WTC11 (cell line): ENCODE measurements at places on chromosomes 1 and 21.

DNA sequence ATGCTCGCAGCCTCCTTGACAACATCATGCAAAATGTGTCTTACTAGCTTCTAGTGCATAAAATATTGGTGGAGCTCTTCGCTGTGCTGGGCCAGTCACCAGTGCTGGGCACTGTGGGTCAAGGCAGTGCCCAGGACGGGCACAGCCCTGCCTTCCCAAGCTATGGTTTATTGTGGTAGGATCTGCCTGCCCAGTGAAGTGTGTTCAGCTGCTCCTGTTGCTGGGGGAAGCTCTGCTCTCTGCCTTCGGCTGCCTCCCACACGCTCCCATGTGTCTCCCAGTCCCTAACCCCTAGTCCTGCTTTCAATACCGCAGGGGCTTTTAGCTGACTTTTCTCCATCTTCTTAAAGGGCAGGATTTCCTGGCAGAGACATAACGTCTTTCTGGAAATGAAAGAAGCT lies 15.7 kb downstream of the EPHX1 start:
- peak overlapping the region; percentile 39; the same call in 1 of the 2 replicates for H3K27ac ChIP-seq
- H3K4me3 ChIP-seq = no peak overlapping the region
- no peak for DNase-seq
- H3K27me3 ChIP-seq = no peaks in the 10 kb centered on the region; the same call in 1 of the 2 replicates
- peaks cover 36% of the 10 kb centered on the region for H3K4me1 ChIP-seq

DNA sequence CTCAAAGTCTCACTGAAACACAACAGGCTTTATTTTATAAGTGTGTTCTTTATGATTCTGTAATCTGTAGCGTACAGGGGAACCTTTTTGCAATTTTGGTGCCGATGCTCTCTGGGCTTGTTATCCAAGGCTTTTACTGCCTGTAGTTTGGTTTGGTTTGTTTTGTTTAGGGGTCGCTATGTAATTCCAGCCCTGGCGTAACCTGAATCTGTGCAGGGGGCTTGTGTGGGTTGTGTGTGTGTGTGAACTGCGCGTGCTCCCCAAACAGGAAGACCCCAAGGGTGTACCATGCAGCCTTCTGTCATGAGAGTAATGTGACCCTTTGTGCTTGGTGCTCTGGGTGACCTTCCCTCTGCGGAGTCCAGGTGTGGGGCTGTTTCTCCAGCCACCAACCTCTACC lies 92.1 kb upstream of the CLDN14 start:
- no peaks in the 10 kb centered on the region for H3K36me3 ChIP-seq
- no peak overlapping the region for H3K4me3 ChIP-seq
- no peaks in the 10 kb centered on the region; the same call in 1 of the 2 replicates for H3K27me3 ChIP-seq
- DNase-seq = no peak

GRCh38 chr1:240404286-240404685 lies 207.7 kb downstream of the GREM2 start:
- H3K4me1 ChIP-seq = peaks cover 9% of the 10 kb centered on the region
- no peak for DNase-seq
- no peak overlapping the region for H3K4me3 ChIP-seq
- H3K36me3 ChIP-seq = no peaks in the 10 kb centered on the region
- H3K27ac ChIP-seq = no peak overlapping the region
- no peaks in the 10 kb centered on the region for H3K27me3 ChIP-seq

GRCh38 chr1:57162607-57163261 lies 196.9 kb upstream of the C8B start:
- peaks cover 70% of the 10 kb centered on the region for H3K4me1 ChIP-seq
- DNase-seq = no peak
- no peak overlapping the region for H3K27ac ChIP-seq
- no peaks in the 10 kb centered on the region; the same call in 1 of the 2 replicates for H3K27me3 ChIP-seq
- no peaks in the 10 kb centered on the region for H3K36me3 ChIP-seq

DNA sequence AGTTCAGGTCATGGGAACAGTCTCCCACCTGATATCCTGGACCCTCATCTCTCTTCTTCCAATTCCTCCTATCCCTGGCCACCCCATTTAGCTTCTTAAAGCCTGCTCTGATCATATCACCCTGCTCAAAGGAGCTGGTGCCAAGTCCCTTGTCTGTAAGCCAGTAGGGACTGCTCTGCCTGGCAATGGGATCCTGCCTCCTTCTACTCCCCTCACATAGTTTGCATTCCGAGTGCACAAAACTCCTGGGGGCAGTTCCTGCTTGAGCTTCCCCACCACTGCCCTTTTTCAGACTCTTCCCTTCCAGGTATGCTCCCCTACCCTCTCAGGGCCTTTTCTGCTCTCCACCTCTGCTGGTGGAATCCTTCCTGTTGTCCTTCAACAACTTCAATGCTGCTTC lies 48.1 kb downstream of the NGF start:
- no peak for DNase-seq
- no peaks in the 10 kb centered on the region for H3K36me3 ChIP-seq
- peaks cover 13% of the 10 kb centered on the region for H3K4me1 ChIP-seq

DNA sequence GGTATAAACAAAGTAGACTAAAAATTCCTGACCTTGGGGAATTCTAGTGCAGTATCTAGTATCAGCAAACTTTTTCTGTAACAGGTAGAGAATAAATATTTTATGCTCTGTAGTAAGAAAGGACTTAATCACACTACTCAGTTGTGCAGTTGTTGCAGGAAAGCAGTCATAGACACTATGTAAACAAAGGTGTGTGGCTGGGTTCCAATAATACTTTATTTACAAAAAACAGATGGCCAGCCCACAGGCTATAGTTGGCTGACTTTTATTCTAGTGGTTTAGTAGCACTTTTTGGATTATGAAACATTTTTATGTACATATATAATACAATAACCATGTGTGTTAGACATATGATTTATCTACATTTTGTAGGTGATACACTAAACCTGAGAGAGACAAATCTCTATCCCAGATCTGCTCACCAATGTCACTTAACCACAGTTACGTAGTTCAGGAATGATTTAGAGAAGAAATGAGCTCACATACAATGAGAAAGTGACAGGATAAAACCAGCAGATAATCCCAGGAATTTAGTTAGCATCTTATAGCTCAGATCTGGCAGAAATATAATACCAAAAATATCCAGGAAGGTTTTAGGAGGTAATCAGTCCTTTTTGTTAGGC lies 56.1 kb downstream of the MIER1 start:
- no peaks in the 10 kb centered on the region for H3K27me3 ChIP-seq
- no peak for DNase-seq
- H3K36me3 ChIP-seq = peaks cover 39% of the 10 kb centered on the region
- H3K4me3 ChIP-seq = no peak overlapping the region

- DNase-seq = no peak
- no peaks in the 10 kb centered on the region for H3K36me3 ChIP-seq
- H3K4me1 ChIP-seq = peaks cover 6% of the 10 kb centered on the region
- H3K4me3 ChIP-seq = no peak overlapping the region
- H3K27me3 ChIP-seq = no peaks in the 10 kb centered on the region
These were observed 49.6 kb upstream of the ADAR start for GRCh38 chr1:154657556-154657955.

GRCh38 chr21:38506661-38507281 lies 8.5 kb upstream of the ERG start:
- peaks cover 46% of the 10 kb centered on the region for H3K4me1 ChIP-seq
- H3K27me3 ChIP-seq = no peaks in the 10 kb centered on the region; the same call in 1 of the 2 replicates
- H3K36me3 ChIP-seq = no peaks in the 10 kb centered on the region; the same call in 1 of the 2 replicates

DNA sequence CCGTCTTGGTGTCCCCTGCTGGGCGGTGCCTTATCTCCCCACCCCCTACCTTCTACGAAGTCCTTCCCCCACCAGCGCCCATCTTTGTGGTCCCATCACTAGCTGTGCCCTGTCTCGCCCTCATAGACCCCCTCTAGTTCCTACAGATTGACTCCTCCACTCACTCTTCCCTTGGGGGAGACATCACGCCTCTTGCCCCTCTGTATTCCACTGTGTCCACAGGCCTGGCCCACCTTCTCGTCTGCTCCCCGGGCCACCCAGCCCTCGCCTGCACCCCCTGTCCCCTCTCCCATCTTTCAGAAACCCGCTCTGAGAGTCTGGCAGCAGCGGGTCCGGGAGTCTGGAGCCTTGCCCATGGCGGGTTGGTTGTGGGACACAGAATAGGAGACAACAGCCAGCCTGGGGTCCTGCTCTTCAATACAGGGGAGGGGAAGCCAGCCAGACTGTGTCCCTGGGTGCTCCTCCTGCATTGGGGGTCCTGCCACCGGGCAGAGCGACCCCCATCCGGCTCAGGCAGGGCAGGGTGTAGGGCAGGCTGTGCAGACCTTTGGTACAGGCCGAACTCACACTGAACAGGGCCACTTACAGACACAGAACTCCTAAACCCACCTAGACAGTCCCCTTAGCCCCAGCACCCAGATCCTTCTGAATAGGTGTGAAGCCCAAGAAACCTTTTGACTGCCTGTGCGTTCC lies 1.1 kb downstream of the RNF187 start:
- peak overlapping the region; percentile 83 for H3K4me3 ChIP-seq
- no peak for DNase-seq
- no peak overlapping the region for H3K27ac ChIP-seq
- peaks cover 27% of the 10 kb centered on the region for H3K36me3 ChIP-seq
- H3K4me1 ChIP-seq = peaks cover 5% of the 10 kb centered on the region; the same call in 1 of the 2 replicates

GRCh38 chr1:177659281-177659680 lies 310.6 kb downstream of the SEC16B start:
- no peak for DNase-seq
- H3K27me3 ChIP-seq = no peaks in the 10 kb centered on the region; the same call in 1 of the 2 replicates
- H3K36me3 ChIP-seq = peaks cover 5% of the 10 kb centered on the region; the same call in 1 of the 2 replicates
- H3K4me3 ChIP-seq = no peak overlapping the region
- no peak overlapping the region for H3K27ac ChIP-seq

- peaks cover 6% of the 10 kb centered on the region for H3K4me1 ChIP-seq
- H3K27ac ChIP-seq = no peak overlapping the region
- no peaks in the 10 kb centered on the region for H3K27me3 ChIP-seq
- H3K4me3 ChIP-seq = no peak overlapping the region
- no peaks in the 10 kb centered on the region for H3K36me3 ChIP-seq
- DNase-seq = no peak
These were observed 152.1 kb upstream of the TMEM51 start for GRCh38 chr1:15001317-15001915.

DNA sequence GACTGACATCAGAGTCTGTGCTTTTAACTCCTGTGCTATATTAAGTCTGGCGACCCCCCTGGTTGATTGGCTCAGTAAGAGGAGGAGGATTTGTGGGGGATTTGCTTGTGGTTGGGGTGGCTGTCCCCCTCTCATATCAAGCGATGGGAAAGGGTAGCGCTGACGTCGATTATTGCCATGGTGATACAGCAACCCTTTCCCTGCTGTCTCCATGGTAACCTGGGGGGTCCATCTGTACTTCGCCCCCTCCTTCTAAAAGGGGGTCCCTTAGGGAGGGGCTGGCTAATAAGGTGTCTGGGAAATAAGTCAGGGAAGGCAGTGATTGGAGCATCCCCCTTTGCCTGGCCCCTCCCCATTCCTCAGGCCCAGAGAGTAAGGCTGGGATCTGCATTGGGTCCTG lies 4.7 kb downstream of the FAM229A start:
- no peak overlapping the region for H3K27ac ChIP-seq
- peaks cover 20% of the 10 kb centered on the region for H3K4me1 ChIP-seq
- H3K36me3 ChIP-seq = no peaks in the 10 kb centered on the region; the same call in 1 of the 2 replicates
- peaks cover 54% of the 10 kb centered on the region for H3K27me3 ChIP-seq
- no peak for DNase-seq

- no peak overlapping the region for H3K27ac ChIP-seq
- peaks cover 4% of the 10 kb centered on the region; the same call in 1 of the 2 replicates for H3K36me3 ChIP-seq
- H3K27me3 ChIP-seq = no peaks in the 10 kb centered on the region
- no peak for DNase-seq
- H3K4me1 ChIP-seq = no peaks in the 10 kb centered on the region
- H3K4me3 ChIP-seq = no peak overlapping the region
These were observed 37.8 kb upstream of the PRSS38 start for GRCh38 chr1:227777646-227778045.

GRCh38 chr1:242430956-242431355 lies 93.5 kb downstream of the PLD5 start:
- 0 out of 2 replicates have a peak, but pooled peaks cover 2% of the 10 kb centered on the region for H3K36me3 ChIP-seq
- H3K27ac ChIP-seq = no peak overlapping the region
- peaks cover 4% of the 10 kb centered on the region for H3K4me1 ChIP-seq
- no peaks in the 10 kb centered on the region for H3K27me3 ChIP-seq

GRCh38 chr1:219040291-219040690 lies 133.4 kb upstream of the LYPLAL1 start:
- peaks cover 12% of the 10 kb centered on the region for H3K36me3 ChIP-seq
- no peak overlapping the region for H3K27ac ChIP-seq
- no peak for DNase-seq
- H3K27me3 ChIP-seq = no peaks in the 10 kb centered on the region
- H3K4me3 ChIP-seq = no peak overlapping the region
- H3K4me1 ChIP-seq = peaks cover 10% of the 10 kb centered on the region

- H3K27ac ChIP-seq = peak overlapping the region; percentile 99
- peak overlapping the region; percentile 35 for H3K4me3 ChIP-seq
- peak; percentile 16 for DNase-seq
These were observed 17.6 kb downstream of the INTS3 start for GRCh38 chr1:153745417-153745816.

DNA sequence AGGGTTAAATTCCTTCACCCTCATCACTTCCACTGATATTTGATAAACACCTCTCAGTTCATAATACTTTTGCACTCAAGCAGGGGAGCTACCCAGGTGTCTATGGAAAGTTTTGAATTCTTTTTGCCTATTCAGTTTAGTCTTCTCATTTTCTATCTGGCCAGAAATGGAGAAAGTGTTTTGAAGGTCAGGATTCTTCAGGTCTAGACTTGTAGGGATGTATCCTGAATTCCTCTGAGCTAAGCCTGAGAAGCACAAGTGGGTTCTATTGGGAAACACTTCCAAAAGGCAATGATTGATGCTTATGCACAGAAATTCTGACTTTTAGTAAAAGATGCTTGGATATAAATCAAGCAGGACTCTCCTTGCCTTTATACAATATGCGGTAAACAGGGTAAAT lies 217.8 kb upstream of the HOOK1 start:
- H3K27me3 ChIP-seq = no peaks in the 10 kb centered on the region
- DNase-seq = no peak
- H3K27ac ChIP-seq = no peak overlapping the region
- peaks cover 13% of the 10 kb centered on the region for H3K4me1 ChIP-seq

- H3K4me1 ChIP-seq = peaks cover 11% of the 10 kb centered on the region
- peaks cover 4% of the 10 kb centered on the region; the same call in 1 of the 2 replicates for H3K27me3 ChIP-seq
- DNase-seq = no peak
- H3K36me3 ChIP-seq = no peaks in the 10 kb centered on the region
- no peak overlapping the region for H3K27ac ChIP-seq
- no peak overlapping the region for H3K4me3 ChIP-seq
These were observed 31.1 kb upstream of the POFUT2 start for GRCh38 chr21:45318556-45319404.

- H3K27me3 ChIP-seq = no peaks in the 10 kb centered on the region
- DNase-seq = no peak
- no peaks in the 10 kb centered on the region for H3K4me1 ChIP-seq
- peak overlapping the region; percentile 45; the same call in 1 of the 2 replicates for H3K27ac ChIP-seq
These were observed 79.2 kb downstream of the ARHGEF10L start for GRCh38 chr1:17618558-17619247.
